ENCODE measurements at places on chromosomes 7 and 10. TPM values are rescaled to one million over a fixed set of nuclear protein-coding genes. Genes with fewer than 3 reads are reported as not detected.

The MALRD1 gene
- 0.99 TPM for polyA plus RNA-seq

The RINT1 gene
- 14.1 TPM for polyA plus RNA-seq

The DGKB gene
- polyA plus RNA-seq: 0.07 TPM

The ANKRD2 gene
- not detected for polyA plus RNA-seq

The ST8SIA6 gene
- polyA plus RNA-seq: 0.79 TPM

The MXI1 gene
- polyA plus RNA-seq: 68.4 TPM

The NAT16 gene
- not detected for polyA plus RNA-seq

The EVX1 gene
- not detected for polyA plus RNA-seq

The FLNC gene
- 194 TPM for polyA plus RNA-seq

The PIK3CG gene
- not detected for polyA plus RNA-seq

The SEMA3D gene
- polyA plus RNA-seq: 2.1 TPM

The IFIT1 gene
- 24.4 TPM for polyA plus RNA-seq

Data from cardiac muscle cell (in vitro differentiated cells and primary cell).